ENCODE measurements at places on chromosomes 2 and 18.
A peak's percentile ranks its signal among the peaks of the same experiment; 100 is the strongest.

DNA sequence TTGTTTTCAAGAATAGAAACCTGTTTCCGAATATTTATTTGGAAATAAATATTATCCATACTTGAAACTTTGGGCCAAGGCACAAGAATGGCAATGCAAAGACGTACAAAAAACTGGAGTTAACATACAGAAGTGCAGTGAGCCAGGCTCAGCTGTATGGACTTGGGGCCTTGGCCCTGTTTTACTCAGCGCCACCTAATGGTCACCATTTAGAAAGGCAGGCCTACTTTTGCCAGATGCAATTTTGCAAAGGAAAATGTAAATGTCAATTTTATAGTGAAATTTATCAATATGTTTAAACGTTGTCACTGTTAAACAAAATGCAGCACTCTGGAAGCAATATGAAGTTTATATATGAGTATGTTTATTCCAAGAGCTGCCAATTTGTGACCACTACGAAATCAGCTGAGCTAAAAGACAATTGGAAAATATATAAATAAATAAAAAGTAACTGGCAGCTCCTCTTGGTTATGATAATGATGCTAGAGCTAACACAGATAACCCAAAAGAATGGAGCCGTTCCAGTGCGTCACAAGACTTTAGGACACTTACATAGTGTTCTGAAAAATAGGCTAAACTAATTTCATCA, 155.0 kb downstream of the ARHGAP15 start:
- peak; percentile 38 for DNase-seq

- DNase-seq: no peak
These were observed 629.6 kb upstream of the FANCL start for GRCh38 chr2:58870704-58871103.

DNA sequence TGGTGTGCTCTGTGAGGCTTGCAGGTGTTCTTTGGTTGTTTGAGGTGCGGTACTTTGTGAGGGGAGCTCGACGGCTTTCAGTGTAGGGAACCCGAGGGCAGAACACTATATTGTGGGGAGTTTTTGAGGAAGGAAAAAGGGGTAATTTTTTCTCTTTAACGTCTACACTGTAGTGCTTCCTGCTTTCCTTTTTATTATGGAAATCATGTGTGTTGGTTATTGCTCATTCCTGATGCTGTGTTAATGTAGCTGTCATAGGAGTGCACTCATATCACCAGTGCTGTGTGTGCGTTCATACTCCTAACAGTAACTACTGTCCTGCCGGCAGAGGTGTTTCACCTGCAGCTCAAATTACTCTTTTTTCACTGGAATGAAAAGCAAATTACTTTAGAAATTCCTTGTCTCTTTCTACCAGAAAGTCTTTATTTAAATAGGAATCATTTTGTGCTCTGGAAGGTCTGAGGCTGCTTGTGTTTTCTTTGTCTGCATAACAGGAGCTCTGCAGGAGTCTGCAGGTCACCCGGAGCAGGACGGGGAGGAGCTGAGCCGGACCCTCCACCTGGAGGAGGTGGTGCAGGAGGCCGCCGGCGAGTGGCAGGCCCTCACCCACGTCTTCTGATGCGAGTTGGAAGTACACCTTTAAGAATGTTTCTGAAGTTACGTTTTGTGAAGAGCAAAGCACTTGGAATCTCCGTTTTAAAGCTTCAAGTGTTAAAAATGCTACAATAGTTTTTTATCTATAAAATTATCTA, 145.5 kb downstream of the ZNF236 start:
- DNase-seq: no peak

GRCh38 chr18:37334631-37335408, 230.8 kb downstream of the CELF4 start:
- DNase-seq: no peak

GRCh38 chr18:21960189-21960588, 209.2 kb upstream of the GATA6 start:
- no peak for DNase-seq

DNA sequence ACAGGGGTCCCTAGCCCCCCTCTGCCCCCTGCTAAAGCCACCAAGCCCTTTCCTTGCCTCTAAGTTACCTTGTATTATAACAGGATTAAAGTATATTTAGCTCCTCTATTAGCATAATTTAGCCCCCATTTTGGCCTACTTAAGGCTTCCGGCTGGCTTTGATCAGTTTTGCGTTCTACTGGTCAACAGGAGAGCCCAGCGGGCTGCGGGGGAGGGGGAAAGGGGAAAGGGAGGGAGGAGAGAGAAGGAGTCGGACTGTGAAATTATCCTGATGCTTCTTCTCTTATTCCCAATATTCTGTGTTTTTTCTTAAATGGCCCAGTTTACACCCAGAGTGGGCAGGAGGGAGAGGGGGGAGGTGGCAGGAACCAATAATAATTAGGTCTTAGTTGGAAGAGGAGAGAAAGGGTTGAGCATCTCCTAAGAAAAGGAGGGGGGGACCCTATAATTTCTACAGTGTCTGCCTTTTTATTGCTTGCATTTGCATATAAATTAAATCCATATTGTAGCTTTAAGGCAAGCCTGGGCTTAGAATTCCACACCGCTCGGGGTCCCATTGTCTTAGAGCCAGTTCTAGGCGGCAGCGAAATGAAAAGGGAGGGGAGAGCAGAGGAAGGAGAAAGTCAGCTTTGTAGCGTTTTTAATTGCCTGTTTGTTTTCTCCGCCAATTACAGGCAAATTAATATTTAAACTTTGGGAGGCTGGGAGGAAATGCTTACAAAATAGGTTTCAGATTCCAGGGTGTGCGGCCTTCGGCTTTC, 39.6 kb downstream of the EN1 start:
- DNase-seq: no peak

DNA sequence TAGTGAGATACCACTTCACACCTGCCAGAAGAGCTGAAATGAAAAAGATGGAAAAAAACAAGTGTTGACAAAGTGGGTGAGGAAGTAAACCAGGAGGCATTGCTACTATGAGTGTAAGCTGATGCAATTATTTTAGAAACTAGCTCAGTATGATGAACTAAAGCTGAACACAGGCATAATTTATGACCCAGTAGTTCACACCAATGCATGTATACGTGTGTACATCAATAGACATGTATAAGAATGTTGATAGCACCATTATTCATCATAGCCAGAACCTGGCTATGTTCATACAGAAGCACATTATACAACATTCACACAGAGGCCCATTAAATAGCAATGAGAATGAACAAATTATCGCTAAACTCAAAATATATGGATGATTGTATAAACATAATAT, 83.1 kb upstream of the SPOPL start:
- no peak for DNase-seq

GRCh38 chr2:40256649-40257048, 195.2 kb downstream of the SLC8A1 start:
- DNase-seq: no peak

DNA sequence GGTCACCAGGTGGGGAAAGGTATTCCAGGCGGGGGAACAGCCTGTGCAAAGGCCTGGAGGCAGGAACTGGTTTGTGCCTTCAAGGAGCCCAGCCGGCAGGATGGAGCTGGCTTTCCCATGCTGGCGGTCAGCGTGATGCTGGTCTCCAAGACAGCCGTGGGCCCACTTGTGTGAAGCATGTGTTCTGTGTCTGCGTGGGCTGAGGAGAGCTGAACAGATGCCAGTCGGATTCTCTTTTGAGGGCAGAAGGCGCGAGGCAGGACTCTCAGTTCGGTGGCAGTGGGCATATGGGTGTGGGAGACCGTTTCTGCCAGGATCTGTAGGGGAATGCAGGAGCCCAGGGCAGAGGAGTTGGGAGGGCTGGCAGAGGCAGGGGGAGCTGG, 191.6 kb downstream of the TWIST2 start:
- no peak for DNase-seq

DNA sequence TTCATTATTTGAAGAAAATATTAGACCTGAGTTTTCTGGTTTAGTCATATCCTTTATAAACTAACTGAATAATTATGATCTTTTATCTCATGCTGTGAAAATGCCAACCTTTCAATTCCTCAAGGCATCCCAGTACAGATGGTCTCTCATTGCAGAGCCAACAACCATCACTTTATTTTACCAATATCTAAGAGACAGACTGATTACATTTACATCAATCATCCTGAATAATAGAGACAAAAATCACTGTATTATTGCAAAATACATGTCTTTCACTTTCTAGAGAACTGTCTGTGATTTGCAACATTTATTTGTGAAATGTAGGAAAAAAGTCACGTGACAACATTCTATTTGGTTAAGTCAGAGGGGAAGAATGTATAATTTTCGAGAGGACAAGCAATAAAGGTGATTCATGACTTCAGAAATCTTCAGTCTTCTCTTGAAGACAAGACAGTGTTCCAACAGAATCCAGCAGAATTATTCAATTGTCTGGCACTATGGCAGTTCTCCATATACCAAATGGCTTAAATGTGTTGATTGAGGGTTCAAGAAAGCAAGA, 503.6 kb upstream of the SYT4 start:
- no peak for DNase-seq

- DNase-seq: no peak
These were observed 44.5 kb upstream of the MYCN start for GRCh38 chr2:15895615-15896469.

- no peak for DNase-seq
These were observed 159.7 kb downstream of the DOCK10 start for GRCh38 chr2:224882291-224883171.

DNA sequence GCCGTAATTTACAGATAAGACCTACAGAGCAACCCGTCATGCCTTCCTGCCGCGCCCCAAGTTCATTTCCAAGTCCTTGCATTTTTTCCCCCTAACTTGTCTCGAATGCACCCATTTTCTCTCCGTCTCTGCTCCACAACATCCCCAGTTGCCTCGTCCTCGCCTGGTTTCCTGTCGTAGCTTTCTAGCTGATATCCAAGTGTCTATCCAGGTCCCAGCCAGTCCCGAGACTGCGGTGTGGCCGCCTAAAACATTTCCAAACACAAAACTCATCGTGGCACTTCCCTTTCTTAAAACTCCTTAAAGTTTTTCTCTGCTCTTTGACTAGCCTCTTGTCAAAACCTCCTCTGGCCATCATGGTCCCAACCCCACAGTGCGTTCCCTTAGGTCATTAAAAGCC, 1.2 kb upstream of the BARD1 start:
- peak; percentile 6 for DNase-seq

GRCh38 chr18:12038082-12038638, 55.5 kb upstream of the ANKRD62 start:
- DNase-seq: peak; percentile 57

- no peak for DNase-seq
These were observed 204.8 kb downstream of the MBD2 start for GRCh38 chr18:54019641-54020040.

GRCh38 chr2:78977661-78978145, 47.8 kb upstream of the REG3G start:
- no peak for DNase-seq

- DNase-seq: no peak
These were observed 282.2 kb upstream of the ST6GAL2 start for GRCh38 chr2:107168141-107168540.

- DNase-seq: no peak
These were observed 733 bp upstream of the CXCR2 start for GRCh38 chr2:218125095-218125494.

GRCh38 chr2:126655051-126655450, 907 bp upstream of the GYPC start:
- DNase-seq: no peak

DNA sequence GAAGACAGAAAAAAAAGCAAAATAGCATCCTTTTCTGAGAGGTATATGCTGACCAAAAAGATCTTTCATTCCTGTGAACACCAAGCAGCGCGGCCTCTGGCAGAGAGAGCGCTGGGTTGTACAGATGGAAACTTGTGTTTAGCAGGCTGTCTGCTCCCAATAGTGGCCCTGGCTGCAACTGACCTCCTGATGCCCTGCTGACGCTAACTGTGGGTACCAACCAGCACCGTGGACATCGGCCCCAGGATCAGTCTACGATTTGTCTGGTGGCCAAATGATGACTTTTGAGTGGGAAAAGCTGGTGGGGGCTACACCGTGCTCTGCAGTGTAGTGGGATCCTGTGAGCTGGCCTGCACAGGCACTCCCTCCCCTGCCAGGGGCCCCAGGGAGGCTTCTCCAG, 15.7 kb downstream of the COA5 start:
- DNase-seq: no peak

- DNase-seq: no peak
These were observed 91.2 kb downstream of the INSIG2 start for GRCh38 chr2:118179445-118179844.

DNA sequence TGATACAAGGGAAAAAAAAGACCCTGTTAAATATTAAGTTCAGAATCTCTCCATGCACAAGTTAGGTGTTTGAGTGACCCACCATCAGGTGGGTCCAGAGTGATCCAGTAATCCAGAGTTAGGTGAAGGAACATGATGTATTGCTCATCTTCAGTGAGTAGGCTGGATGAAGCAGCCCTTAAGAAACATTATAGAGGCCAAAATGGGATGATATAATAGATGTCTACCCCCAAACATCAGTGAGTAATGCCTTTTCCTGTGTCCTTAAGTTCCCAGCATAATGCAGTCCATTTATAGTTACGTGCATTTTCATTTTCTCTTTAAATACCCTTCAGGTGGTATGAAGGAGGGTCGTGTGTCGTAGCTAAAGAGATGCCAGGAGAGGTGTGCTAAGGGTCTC, 89.6 kb downstream of the MAP4K4 start:
- no peak for DNase-seq

- DNase-seq: no peak
These were observed 22.6 kb downstream of the FOXI3 start for GRCh38 chr2:88429929-88430328.

DNA sequence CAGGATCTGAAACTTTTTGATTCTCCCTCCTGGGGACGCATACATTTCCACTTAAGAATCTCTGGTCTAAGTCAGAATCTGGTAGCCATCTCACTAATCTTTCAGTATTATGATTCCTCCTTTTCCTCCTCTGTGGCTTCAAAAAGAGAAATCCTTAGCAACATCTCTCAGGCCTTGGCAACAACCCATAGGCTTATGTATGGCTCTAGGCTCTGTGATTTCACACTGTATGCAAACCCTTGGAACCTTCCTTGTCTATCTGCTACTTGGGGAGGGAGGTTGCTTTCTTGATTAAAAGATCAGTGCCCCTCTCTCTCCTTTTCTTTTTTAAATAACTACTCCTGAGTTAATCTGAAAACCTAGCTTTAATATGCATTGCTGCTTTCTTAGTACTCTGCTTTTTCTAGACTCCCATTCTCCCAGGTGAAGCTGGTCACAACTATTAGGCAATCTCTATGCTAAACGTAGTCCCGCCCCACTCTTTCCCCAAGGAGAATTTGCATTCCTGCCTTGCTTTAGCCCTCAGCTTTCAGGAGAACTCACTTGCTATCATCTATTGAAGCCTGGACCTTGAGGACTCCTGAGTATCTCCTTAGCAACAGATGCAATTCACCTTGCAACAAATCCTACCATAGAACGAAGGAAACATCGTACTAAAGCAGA, 72.2 kb upstream of the L3MBTL4 start:
- DNase-seq: no peak

DNA sequence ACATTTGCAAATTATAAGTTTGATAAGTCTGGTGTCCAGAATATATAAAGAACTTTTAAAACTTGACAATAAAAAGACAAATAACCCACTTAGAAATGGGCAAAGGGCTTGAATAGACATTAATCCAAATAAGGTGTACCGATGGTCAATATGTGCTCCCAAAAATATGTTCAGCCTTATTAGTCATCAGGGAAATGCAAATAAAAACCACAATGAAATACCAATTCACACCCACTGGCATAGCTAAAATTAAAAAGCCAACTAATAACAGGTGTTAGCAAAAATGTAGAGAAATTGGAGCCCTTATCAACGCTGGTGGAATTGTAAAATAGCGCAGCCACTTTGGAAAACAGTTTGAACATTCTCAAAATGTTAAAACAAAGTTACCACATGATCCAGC, 79.0 kb upstream of the SCG2 start:
- no peak for DNase-seq
